ENCODE measurements at places on chromosomes 3 and 15.

- no peak for DNase-seq
Measured at GRCh38 chr15:85314633-85315032, 65.8 kb upstream of the AKAP13 start.

GRCh38 chr15:64938192-64938591 is 26.5 kb downstream of the ANKDD1A start:
- DNase-seq = no peak

DNA sequence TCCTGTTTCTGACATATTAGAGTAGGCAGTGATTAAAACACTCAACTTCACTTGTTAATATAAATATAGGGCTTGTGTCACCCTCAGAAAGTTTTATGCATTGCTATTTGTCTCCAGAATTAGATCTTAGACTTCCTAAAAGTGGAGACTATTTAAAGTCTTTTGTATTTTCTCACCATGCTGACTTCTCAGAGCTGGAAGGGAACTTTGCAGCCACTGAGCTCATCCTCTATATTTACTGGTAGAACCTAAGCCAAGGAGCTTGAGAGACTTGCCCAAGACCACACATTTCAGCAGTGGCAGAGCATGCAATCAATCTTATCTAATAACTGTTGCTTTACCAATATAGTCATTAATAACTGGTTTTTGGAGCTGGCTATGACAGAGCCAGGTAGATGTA is 53.2 kb downstream of the STAC start:
- DNase-seq = no peak

- DNase-seq = no peak
Measured at GRCh38 chr3:110495201-110495927, 576.3 kb upstream of the NECTIN3 start.

- DNase-seq = no peak
Measured at GRCh38 chr15:87733541-87733941, 523.0 kb downstream of the NTRK3 start.

Measured in activated naive CD4-positive, alpha-beta T cell (primary cell).